ENCODE measurements at places on chromosomes 16 and 17.

DNA sequence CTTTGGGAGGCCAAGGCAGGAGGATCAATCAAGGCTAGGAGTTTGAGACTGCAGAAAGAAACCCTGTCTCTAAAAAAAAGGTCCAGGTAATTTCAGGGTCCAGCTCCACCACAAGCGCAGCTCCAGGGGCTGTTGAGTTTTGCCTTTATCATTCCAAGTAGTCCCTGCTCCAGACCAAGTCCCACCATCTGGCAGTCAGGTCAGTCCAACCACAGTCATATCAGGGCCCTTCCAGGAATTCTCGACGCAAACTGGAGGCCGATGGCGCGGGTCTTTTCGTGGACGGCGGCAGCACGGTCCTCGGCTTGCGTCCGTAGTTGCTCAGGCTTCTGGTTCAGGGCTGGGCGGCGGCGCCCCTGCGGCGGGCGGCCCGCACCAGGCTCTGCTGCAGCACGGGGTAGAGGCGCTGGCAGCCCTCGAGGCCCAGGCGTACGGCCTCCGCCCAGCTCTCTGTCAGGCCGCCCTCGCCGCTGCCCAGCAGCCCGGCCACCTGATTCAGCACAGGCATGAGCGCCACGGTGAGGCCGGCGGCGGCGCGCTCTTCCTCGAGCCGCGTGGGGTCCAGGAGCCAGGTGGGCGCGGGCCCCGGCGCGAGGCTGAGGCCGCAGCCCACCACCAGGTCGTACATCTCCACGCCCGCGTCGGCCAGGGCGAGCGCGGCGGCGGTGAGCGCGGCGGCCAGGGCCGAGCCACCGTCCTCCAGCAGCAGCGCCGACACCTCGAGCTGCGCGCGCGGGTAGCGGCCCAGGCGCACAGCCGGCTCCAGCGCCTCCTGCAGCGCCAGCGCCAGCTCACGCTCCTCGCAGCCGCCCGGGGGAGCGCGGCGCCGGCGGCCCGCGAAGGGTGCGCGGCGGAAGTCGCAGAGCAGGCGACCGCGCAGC is 752 bp downstream of the EXOSC6 start:
- peak; percentile 48 for DNase-seq

DNA sequence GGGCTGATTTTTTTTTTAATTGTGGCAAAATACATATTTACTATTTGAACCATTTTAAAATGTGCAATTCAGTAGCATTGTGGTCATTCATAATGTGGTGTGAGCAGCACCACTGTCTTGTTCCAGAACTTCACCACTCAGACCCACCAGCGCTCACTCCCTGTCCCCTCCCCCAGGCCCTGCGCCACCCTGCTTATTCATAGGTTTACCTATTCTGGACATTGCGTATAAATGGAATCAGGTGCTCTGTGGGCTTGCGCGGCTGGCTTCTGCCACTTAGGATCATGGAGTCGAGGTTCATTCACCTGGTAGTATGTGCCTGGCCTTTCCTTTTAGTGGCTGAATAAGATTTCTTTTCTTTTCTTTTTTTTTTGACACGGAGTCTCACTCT is 59.4 kb downstream of the NT5M start:
- DNase-seq = no peak

GRCh38 chr17:59469786-59470485 is 95.5 kb upstream of the DHX40 start:
- DNase-seq = no peak

- no peak for DNase-seq
Measured at GRCh38 chr16:14187517-14188338, 116.6 kb downstream of the MRTFB start.

DNA sequence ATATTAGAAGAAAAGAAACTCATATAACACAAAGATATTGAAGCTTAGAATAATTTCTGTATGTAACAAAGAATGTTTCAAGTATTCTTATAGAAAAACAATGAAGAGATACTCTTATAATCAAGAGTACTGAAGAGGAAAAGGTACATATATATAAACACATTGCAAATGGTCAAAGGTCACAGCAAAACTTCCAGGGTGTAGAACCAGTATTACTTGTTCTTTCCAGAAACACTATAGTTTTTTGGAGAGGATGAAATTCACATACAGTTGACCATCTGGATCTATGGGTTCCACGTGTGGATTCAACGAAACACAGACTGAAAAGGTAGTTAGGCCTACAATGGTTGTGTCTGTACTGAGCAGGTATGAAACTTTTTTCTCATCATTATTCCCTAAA is 22.6 kb downstream of the PRPSAP1 start:
- DNase-seq = no peak

DNA sequence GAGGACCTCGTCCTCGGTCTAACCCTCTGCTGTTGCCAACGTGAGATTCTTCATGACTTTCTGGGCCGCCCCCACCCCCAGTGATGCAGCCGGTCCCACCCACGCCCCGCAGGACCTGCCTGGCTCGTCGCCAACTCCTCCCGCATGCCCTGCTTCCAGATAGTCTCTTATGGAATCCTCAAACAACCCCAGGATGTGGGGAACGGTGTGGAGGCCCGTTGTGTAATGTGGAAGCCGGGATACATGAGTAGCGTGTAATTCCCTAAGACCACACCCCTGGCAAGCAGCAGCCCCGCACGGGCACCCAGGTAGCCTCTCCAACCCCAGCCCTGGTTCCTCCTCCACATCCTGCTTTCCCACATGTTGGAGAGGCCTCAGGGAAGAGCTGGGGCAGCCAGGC is 275.9 kb downstream of the C16orf95 start:
- no peak for DNase-seq

DNA sequence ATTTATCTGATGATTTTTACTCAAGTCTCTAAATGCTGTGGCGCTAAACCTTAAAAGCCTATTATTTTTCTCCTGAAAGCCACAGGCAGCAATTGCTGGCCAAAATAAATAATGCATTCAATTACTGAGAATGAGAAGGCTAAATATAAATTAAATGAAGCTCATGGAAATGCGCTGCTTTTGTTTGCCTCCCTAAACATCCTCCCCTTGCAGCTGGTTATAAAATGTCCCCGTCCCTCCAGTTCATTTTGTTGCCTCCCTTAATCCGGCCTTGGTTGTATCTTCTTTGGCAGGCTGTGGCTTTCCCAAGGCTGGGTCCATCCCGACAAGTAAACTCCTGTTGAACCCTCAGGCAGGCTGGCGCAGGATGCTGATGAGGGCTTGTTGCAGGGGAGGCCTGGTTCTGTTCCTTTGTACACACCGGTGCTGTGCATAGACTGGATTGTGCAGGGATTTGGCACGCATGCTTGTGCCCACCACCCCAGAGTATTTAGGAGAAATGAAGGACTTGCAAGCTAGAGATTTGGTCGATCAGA is 62.7 kb downstream of the KNOP1 start:
- peak; percentile 17 for DNase-seq

DNA sequence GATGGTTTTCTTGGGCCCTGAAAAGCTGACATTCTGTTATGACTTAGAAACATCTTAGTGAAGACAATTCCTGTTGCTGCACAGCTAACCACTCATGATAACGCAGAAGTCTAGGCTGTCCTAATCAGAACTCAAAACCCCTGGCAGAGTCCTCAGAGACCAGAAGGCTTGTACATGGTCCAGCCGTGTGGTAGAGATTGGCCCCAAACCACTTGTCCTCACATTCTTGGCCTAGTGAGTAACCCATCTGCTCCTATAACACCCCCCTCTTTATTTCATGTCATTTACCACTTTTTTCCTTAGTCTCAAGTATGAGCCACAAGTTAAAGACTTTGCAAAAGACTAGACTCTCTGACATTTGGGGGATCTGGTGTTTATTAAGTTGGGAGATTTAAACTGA is 116.5 kb upstream of the ADAMTS18 start:
- DNase-seq = no peak

GRCh38 chr16:13545271-13545670 is 374.7 kb upstream of the ERCC4 start:
- DNase-seq = no peak

DNA sequence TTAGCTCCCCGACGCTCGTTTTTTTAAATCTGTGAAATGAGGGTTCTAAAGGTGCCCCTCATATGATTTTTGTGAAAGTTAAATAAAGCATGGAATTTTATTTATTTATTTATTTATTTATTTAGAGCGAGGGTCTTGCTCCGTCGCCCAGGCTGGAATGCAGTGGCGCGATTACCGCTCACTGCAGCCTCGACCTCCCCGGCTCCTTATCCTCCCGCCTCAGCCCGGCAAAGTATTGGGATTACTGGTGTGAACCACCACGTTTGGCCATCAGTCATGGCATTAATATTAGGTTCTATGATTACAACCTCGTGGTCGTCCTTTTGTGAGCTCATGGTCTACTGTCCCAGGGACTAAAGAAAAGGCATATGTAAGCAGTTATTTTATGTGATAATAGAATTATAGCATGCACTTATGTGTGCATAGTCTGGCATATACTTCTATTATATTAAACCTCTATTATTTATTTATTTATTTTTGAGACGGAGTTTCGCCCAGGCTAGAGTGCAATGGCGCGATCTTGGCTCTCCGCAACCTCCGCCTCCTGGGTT is 557 bp upstream of the LUC7L start:
- no peak for DNase-seq

GRCh38 chr17:63434951-63435571 is 11.0 kb downstream of the CYB561 start:
- peak; percentile 29 for DNase-seq

GRCh38 chr16:6038941-6039645 is 941.5 kb upstream of the EEF2KMT start:
- DNase-seq = no peak

- no peak for DNase-seq
Measured at GRCh38 chr16:70574595-70575271, 51.1 kb downstream of the SF3B3 start.

DNA sequence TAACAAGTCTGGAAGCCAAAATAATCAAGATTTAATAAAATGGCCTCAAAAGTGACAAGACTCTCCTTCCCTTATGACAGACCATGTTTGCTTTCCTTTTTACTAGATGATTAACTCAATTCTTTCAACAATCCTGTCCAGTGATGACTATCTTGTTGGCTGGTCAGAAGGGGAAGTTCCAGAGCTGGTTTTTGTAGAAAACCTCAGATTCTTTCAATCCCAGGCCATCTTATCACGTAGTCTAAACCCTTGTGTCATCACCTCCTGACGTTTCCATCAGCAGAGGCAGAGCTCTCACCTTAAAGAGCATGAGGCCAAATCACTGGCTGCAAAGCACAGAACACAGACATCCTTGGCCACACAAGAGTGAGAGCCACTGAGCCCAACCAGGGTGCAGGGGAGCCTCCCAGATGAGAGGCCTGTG is 125.3 kb downstream of the ANKRD11 start:
- DNase-seq = peak; percentile 67

DNA sequence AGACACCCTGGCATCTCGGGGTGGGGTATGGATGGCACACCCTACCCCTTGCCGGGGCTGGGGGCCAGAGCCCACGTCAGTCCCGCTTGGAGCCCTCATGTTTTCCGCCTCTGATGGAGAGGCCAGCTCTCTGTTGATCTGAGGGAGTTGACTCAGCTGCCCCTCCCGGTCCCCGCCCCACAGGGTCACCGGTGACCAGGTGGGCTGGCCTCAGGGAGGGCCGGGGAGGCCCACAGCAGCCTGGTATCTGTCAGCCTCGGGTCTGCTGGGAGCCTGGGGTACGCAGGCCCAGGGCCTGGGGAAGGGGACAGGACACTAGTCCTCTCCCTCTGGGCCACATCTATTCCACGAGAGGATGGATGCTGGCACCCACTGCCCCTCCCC is 109.5 kb upstream of the CIBAR2 start:
- no peak for DNase-seq

- no peak for DNase-seq
Measured at GRCh38 chr17:74971842-74972106, 785 bp downstream of the HID1 start.

DNA sequence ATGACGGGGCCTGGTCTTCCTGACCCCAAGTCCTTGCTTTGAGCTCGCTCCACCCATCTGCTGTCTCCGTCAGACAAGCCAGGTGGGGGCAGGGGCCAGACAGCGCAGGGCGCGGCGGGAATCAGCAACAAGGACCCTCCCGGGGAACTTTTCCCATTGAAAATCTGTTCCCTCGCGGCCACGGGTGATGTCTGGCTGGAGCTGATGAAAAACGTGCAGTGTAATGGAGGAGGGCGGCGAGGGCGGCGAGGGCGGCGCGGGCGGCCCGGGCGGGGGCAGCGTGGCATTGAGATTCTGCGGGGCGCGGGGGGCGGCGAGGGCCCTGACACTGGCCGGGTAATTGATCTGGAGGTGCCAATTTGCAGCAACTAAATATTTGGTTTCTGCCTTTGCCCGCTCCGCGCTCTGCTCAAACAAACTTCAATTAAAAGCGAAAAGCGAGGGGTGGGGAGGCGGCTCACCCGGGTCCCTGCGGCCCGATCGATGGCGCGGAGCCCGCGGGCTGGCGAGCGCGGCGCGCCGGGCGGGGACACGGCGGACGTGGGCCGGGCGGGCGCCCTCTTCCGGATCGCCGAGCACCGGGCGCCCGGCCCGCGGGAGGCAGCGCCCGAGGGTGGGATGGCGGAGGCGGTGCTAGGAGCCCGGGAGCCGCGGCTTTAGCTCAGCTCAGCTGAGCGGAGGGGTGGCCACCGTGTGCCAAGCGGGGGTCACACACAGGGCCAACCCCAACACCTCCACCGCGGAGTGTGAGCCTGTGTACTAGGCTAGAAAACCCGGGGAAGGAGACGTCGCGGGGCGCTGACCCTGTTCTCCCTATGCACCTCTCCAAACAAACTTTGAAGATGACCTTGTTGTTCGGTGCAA is 32.4 kb downstream of the DCAKD start:
- DNase-seq = no peak

DNA sequence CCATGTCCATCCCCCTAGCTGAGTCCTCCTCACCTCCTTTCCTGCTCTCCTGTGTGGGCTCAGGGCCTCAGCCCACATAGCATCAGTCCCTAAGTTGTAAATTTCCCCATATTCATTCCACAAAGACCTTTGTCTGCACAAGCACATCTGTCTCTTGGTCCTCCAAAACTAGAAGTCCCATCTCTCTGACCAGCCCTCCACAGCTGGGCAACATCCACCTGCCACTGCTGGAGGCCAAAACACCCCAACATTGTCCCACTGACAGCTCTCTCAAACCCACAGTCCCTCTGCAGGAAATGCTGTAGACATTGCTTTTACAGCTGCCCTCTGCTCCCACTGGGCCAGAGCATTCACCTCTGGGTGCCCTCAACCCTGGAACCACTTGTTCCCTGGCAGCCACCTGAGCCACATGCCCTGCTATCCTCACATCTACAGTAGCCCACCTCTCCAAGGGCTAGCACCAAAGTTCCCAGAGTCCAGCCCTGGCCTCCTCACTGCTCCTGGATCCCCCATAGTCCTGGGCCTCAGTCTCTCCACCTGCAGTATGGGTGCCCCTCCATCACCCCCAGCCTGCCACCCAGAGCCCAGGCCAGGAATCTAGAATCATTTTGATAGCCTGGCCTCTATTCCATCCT is 1722.7 kb downstream of the TP53TG3F start:
- no peak for DNase-seq

GRCh38 chr17:8226536-8227237 is 16.3 kb upstream of the AURKB start:
- peak; percentile 94 for DNase-seq

- no peak for DNase-seq
Measured at GRCh38 chr16:90018652-90019542, at the start of gene DBNDD1. TSS of gene DBNDD1 (minus strand) at chr16:90019456. CDS start at chr16:90019341, 115 bp downstream.

- DNase-seq = no peak
Measured at GRCh38 chr17:63967953-63968352, 4.8 kb downstream of the SCN4A start.
